ENCODE measurements at places on chromosomes 5 and 9.

DNA sequence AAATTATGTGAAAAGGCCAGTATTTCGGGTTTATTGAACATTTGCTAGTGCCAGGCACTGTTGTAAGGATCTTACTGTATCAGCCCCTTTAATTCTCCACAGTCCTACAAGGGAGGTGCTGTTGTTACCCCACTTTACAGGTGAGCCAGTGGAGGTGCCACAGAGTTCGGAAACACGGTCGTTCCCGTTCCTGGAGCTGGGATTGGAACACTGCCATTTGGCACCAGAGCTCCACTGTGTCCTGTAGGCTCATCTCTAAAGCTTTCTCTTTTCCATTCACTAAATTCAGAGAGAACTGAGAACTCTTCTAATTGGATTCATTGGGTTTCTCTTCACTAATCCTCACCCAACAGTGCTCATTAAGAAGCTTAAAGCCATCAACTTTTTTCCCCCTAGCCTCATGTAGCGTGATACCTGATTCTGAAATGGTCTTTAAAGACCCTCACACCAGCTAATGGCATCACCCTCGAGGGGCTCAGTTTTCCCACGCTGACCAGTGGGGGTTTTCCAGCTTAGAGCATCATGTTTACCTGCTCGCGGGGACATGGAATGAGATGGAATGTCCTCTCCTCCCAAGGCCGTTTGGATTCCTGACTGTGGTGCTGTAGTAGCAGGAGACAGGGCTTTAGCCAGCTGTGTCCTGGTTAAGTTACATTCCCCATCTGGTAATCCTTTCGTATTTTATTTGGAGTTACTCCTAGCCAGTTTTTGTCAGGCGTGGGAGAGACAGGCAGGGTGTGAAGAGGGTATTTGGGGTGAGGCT lies 5.8 kb downstream of the ERGIC1 start:
- DNase-seq = no peak

GRCh38 chr9:109409773-109410397 lies 88.2 kb downstream of the PTPN3 start:
- DNase-seq = no peak

DNA sequence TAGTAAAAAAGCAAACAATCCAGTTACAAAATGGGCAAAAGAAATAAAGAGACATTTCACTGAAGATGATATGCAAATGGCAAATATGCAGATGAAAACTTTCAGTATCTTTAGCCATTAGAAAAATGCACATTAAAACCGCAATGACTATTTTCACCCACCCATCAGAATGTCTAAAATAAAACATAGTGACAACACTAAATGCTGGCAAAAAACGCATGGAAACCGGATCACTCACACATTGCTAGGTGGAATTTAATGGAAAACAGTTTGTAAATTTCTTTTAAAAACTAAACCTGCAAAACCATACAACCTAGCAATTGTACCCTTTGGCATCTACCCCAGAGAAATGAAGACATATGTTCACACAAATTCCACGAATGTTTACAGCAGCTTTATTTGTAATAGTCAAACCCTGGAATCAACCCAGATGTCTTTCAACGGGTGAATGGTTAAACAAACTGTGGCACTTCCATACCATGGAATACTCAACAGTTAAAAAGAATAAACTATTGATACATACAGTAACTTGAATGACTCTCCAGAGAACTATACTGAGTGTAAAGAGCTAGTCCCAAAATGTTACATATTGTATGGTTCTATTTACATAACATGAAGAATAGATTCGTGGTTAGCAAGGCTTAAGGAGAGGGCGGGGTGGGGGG lies 17.2 kb upstream of the PAM start:
- no peak for DNase-seq

- no peak for DNase-seq
These were observed 49.1 kb downstream of the PTCD2 start for GRCh38 chr5:72369301-72369700.

DNA sequence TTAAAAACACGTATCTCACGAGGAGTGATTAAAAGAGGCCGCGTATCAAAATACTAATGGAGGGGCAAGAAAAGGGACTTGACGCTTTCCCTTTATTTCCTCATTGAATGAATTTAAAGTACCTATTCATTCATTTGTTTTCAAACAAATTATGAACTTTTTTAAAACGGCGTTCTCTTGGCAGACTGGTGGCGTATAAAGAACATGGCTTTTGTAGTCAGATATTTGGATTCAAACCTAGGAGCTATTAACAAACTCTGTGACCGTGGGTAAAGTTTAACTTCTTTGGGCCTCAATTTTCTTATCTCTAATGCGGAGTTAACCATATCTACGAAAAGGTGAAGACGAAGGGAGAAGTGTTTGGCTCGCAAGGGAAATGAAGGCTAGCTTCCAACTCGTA lies 876 bp downstream of the CAAP1 start:
- DNase-seq = no peak
